ENCODE measurements at places on chromosomes 5 and 9.

DNA sequence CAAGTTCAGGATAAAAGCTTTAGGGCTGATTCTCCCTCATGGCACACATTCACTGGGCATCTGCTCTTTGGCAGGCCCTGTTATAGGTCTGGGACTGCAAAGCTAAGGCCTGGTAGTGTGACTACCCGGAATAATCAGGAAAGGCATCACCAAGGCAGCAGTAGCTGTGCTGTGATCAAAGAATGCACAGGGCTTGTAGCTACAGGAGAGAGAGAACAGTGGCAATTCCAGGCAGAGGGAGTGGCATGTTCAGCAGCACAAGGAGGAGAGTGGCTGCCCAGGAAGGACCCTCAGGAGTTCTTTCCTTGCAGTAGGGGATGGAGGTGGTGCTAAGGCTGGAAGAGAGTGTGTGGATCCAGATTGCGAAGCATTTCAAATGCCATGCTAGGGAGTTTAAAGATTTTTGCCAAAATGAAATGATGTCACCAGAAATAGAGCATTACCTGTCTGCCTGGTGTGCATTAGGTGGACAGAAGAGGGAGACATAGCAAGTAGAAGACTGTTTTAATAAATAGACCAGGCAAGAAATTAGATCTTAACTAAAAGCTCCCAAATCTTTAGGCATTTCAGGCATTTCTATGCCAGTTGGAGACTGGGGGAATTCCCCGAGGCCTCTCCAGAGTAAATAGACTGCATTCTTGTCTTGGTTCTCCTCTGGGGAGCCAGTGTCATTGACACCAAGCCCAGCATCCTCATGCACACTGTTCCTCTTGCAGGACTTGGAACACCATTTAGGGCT, 69.1 kb downstream of the GPR21 start:
- peak; percentile 12 for DNase-seq

- no peak for DNase-seq
Measured at GRCh38 chr5:132498152-132498551, 7.6 kb upstream of the IRF1 start.

- DNase-seq, result peak; percentile 69
Measured at GRCh38 chr5:98796197-98796972, 22.9 kb downstream of the RGMB start.

- DNase-seq, result no peak
Measured at GRCh38 chr5:55853041-55853670, 2.0 kb downstream of the IL31RA start.

GRCh38 chr5:2759696-2760461, 8.4 kb upstream of the IRX2 start:
- DNase-seq, result no peak

- peak; percentile 33 for DNase-seq
Measured at GRCh38 chr5:39178171-39178570, 41.2 kb downstream of the FYB1 start.

- DNase-seq, result no peak
Measured at GRCh38 chr9:128899566-128900322, 17.8 kb downstream of the LRRC8A start.

GRCh38 chr9:105330201-105330600, 85.8 kb downstream of the SLC44A1 start:
- no peak for DNase-seq

- DNase-seq, result no peak
Measured at GRCh38 chr9:71629578-71630215, 138.6 kb downstream of the CEMIP2 start.

- no peak for DNase-seq
Measured at GRCh38 chr9:114261987-114262386, 60.9 kb upstream of the ORM1 start.

DNA sequence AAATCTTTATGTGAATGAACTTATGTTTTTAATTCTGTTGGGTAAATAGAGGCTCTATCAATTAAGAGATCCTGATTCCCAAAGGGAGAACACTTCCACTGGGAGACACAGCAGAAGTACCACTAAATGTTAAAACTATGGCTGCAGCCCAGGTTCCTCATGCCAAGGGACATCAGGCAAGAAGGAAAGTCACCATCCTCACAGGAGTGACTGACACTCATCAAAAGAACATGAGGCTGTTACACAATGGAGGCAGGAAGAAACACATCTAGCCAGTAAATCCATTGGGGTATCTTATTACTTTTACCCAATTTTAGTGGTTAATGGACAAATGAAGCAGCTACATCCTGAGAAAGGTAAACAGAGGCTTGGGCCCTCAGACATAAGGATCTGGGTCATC, 94.4 kb downstream of the MAPKAP1 start:
- DNase-seq, result no peak

- no peak for DNase-seq
Measured at GRCh38 chr9:123407217-123407851, 51.3 kb downstream of the CRB2 start.

GRCh38 chr5:166363087-166363760, 1928.2 kb upstream of the WWC1 start:
- no peak for DNase-seq

DNA sequence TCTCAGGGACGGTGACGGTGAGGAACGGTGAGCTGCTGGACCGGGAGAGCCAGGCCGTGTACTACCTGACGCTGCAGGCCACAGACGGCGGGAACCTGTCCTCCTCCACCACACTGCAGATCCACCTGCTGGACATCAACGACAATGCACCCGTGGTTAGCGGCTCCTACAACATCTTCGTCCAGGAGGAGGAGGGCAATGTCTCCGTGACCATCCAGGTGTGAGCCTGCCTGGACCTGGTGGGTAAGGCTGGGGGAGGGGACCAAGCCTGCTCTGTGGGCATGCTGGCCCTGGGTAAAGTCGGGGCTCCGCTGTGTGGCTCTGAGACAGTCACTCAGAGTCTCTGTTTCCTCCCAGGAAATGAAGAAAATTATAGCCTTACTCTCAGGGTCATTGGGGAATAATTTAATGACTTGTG, 29.3 kb downstream of the CDHR2 start:
- DNase-seq, result no peak

GRCh38 chr5:138698713-138699112, 54.5 kb upstream of the CTNNA1 start:
- DNase-seq, result no peak

- DNase-seq, result no peak
Measured at GRCh38 chr9:128358090-128358489, 13.1 kb upstream of the URM1 start.

DNA sequence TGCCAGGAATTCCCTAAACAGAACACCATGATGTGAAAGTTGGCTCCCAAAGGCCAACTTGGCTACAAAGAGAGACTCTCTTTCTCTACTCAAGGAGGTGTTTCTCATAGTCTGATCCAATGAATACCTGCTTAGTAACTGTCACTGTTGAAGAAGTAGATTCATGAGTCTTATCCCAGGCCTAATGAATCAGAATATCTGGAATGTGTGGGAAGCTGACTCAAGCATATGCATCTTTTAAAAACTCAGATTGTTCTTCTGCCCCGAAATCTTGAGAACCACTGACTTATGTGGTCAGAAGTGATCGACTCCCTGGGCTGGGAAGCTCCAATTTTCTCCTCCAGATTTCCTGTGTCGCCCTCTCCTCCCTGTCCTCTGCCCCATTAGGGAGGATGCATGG, 345.6 kb downstream of the PLK2 start:
- peak; percentile 69 for DNase-seq

- peak; percentile 29 for DNase-seq
Measured at GRCh38 chr9:95852059-95853032, 23.1 kb upstream of the ERCC6L2 start.

DNA sequence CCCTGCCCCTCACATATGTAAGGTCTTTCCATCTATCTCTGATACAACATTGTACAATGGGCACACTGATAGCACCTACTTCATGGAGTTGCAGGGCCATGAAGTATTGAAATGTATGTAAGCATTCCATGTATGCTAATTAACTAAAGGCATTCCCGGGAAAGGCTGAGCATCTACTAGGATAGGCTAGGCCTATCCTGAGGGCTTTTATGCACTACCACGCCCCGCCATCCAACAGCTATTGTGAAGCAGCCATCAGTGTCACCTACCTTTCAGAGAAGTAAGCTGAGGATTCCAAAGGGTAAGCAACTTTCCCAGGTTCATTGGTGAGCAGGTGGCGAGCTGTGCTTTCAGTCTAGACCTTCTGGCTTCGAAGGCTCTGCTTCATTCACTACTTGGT, 47.6 kb downstream of the NSG2 start:
- no peak for DNase-seq

DNA sequence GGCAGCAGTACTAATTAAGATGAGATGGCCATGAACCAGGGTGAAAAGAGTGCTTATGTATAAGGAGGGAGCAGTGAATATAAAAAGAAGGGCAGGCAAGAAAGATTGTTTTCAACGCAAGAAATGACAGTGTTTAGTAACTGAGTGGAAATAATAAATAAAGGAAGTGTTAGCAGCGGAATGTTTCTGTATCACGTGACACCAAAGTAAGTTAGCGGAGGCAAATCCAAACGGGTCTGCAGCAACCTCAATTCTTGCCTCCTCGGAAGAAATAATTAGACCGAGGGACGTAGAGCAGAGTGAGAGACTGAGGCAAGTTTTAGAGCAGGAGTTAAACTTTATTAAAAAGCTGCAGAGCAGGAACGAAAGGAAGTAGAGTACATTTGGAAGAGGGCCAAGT, 15.4 kb upstream of the GAS1 start:
- DNase-seq, result no peak

DNA sequence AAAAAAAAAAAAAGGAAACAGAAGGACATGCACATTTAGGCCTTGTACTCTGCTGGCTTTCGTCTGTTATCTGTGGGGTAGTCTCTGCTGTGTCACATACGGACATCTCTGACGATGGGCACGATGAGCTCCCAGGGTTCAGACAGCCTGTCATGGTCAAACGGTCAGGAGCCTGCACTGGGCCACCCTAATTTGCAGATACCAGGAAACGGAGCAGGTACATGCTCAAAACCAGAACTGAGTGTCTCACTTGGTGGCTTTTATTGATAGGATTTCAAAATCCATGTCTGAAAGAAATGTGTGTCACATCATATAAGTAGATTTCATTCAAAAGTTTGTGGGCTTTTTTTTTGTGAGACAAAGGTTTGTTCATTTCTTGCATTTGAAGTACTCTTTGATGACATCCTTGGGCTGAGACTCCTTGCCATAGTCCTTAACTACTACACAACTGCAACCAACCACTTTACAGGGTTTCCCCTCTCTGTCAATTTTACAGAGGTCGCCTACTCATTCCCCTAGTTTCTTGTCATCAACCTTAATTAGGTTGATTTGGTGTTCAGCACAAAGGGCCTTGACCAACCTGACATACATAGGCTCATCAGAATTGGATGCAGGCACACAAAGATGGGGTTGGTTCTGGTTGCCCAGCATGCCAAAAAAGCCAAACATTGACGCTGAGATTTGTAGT, 9.0 kb downstream of the CKMT2 start:
- DNase-seq, result no peak

GRCh38 chr5:179799644-179799973, 5.8 kb downstream of the LTC4S start:
- DNase-seq, result no peak

- DNase-seq, result no peak
Measured at GRCh38 chr9:90987566-90987965, 185.9 kb downstream of the SYK start.

- no peak for DNase-seq
Measured at GRCh38 chr5:143213851-143214363, 189.6 kb downstream of the NR3C1 start.

GRCh38 chr5:120151825-120152224, 312.3 kb upstream of the PRR16 start:
- no peak for DNase-seq

GRCh38 chr9:106177216-106177615, 482.9 kb downstream of the TMEM38B start:
- DNase-seq, result no peak

DNA sequence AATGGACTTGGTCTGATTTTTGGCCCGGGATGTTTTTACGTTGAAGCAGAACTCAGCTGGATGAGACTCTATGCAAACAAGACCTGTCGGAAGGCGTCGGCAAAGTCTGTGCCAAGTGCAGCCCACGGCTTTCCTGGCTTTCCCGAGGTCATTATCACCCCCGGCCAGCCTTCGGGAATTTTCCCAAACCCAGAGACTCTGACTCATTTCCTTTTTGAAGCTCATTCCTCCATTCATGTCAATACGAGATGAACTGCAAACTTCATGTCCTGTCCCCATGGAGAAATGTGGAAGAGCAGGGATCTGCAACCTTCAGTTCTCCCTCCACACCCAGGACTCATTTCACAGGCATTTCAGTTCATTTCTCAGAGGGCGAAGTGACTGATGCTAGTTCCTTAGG, 95.3 kb downstream of the IRX2 start:
- no peak for DNase-seq

- no peak for DNase-seq
Measured at GRCh38 chr5:68305223-68305870, 89.8 kb downstream of the PIK3R1 start.

- DNase-seq, result no peak
Measured at GRCh38 chr5:27267209-27267824, 228.9 kb upstream of the CDH9 start.

DNA sequence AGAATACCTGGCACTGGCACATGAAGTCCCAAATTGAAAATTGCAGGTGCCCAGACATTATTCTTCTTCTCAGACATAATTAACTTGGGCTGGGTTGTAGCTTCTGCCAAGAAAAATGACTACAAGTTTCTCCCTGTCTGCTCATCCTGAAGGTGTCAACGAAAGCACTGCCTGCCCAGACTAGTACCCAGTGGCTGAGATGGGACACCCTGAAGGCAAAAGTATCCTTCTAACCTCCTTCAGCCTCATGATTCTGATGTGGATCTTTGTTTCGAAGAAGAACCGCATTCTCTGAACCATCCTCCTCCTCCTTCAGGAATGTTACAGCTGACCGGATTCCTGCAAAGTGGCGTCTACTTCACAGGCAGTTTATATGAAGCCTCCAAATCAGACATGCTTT, 161.1 kb upstream of the FST start:
- no peak for DNase-seq

DNA sequence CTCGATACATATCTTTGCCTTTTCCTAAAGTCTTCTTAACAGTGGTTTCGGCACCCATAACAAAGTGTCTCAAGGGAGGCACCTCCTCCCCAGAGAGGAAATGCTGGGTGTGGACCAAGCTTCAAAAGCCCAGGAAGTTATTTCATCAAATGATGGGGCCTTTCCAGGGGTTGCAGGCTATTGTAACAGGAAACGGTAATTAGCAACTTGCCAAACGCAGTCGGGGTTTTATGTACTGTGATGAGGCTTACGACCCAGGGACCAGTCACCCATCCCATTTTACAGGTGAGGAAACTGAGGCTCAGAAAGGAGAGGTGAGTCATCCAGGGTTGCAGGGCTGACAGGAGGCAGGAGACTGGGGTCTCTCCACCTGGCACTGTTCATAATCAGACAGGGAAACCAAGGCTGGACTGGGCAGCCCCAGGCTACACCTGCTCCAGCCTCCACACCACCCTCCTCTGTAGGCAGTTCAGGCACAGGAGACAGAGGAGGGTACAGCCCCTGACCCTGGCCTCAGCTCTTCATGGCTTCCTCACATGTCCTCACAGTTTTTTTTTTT, 30.0 kb upstream of the SUSD3 start:
- no peak for DNase-seq

- no peak for DNase-seq
Measured at GRCh38 chr5:169746147-169746694, 109.1 kb downstream of the DOCK2 start.

- peak; percentile 32 for DNase-seq
Measured at GRCh38 chr5:146137967-146138403, 32.6 kb upstream of the PLAC8L1 start.

- DNase-seq, result no peak
Measured at GRCh38 chr5:115386657-115387056, 90.2 kb upstream of the CCDC112 start.

GRCh38 chr5:151054709-151055108, 26.1 kb downstream of the TNIP1 start:
- no peak for DNase-seq

- DNase-seq, result no peak
Measured at GRCh38 chr5:102200861-102201260, 95.2 kb downstream of the SLCO4C1 start.
